Iris pigment epithelial cell (primary cell): ENCODE measurements at places on chromosomes 6 and 20.

DNA sequence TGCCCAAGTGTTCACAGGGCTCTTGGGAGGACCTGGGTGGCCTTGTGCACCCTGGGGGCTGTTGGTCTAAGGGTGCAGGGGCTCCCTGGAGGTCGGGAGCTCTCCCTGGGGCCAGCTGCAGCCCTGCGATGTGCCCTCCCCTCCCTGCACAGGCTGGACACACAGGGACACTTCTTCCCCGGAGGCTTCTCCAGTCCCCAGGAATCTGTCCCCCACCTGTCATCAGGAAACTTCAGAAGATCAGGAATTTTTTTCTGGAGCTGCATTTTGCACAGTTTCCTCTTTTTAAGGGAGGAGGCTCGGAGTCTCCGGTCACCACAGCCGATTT, 66.9 kb upstream of the BHLHE23 start:
- no peak for DNase-seq

DNA sequence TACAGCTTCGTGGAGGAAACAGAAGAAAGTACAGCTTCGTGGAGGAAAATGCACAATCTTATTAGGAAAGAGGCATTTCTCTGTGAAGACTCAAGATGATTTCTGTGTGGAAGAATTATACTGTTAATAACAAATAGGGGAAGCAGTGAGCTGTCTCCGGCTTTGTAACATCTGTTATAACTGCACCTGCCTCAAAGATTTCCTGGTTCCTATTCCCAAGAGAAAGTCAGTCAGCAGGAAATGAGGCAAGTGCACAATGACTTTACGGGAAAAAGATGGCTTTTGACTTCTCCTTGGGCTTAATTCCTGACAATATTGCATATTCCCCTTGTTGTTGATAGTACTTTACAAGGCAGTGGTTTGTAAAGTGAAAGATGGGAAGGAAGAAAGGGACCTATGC, 538.5 kb downstream of the BMP2 start:
- no peak for DNase-seq

GRCh38 chr6:138765896-138766655, 7.5 kb upstream of the CCDC28A start:
- peak; percentile 54 for DNase-seq

DNA sequence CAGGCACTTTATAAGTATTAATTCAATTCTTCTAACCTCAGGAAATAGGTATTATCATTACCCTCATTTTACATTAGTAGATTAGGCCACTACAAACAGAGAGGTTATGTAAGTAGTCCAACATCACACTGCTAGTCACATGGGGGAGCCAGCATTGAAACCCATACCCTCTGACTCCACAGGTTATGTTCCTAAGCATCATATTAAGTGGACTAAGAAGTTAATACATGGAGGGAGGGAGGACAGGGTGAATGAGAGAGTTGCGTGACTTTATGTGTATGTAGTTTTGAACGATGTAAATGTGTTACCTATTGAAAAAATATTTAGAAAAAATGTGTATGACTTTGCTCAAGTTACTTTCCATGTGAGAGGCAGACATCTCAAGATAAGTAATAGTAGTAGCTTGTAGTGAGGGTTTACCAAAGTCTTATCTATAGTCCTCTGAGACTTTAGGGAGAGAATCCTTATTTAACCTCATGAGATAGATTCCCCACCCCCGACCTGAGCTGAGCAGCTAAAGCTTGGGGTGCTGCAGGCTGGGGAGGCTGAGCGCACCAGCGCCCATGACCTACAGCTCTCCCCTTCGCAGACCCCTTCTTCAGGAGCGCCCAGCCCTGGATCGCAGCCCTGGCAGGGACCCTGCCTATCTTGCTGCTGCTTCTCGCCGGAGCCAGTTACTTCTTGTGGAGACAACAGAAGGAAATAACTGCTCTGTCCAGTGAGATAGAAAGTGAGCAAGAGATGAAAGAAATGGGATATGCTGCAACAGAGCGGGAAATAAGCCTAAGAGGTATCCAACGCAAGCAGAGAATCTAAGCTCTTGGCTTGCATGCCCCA, 7.5 kb downstream of the BTN3A2 start:
- DNase-seq = no peak

GRCh38 chr6:108966855-108967755, 118.9 kb downstream of the ARMC2 start:
- DNase-seq = peak; percentile 58

DNA sequence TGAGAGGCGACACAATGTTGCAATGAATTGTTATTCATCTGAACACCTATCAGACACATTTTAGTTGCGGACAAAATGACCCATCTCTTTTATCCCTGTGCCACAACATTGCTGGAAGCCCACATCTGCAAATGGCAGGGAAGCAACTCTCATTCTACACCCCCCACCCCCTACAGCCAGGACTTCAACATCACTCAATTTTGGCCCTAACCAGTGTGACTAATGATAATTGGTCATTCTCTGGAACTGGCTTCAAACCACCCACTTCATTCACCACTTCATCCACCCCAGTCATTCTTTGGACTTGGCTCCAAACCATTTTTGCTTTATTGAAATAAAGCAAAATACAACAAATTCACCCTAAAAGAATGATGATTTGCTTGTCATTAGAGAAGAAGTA, 1.5 kb downstream of the GCM2 start:
- no peak for DNase-seq

DNA sequence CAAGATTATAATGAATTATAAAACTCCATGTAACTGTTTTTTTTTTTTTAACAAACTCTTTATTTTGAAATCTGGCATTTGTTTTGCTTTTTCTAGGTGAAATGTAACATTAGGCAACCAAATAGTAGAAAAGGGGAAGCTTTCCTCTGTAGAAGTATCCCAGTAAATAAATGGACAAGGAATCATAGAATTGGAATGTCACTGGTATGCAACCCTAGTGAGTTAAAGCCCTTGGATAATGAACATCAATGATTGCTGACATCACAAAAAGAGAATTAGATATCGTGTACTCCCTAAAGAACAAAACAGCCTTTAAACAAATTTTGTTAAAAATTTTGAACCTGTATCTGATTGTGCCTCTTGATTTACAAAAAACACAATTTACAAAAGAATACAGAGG, 93.9 kb upstream of the OGFRL1 start:
- DNase-seq = peak; percentile 85

GRCh38 chr20:34215711-34216381, 25.4 kb upstream of the ASIP start:
- peak; percentile 78 for DNase-seq

- no peak for DNase-seq
These were observed 347.8 kb upstream of the HS3ST5 start for GRCh38 chr6:114690625-114691024.

GRCh38 chr20:25525867-25526266, 59.5 kb downstream of the NINL start:
- peak; percentile 99 for DNase-seq
